Activated T-cell treated with anti-CD3 and anti-CD28 coated beads, Interleukin-2, amount 50 U/mL, for 1 hour (primary cell): ENCODE measurements at places on chromosomes 5 and 9.

DNA sequence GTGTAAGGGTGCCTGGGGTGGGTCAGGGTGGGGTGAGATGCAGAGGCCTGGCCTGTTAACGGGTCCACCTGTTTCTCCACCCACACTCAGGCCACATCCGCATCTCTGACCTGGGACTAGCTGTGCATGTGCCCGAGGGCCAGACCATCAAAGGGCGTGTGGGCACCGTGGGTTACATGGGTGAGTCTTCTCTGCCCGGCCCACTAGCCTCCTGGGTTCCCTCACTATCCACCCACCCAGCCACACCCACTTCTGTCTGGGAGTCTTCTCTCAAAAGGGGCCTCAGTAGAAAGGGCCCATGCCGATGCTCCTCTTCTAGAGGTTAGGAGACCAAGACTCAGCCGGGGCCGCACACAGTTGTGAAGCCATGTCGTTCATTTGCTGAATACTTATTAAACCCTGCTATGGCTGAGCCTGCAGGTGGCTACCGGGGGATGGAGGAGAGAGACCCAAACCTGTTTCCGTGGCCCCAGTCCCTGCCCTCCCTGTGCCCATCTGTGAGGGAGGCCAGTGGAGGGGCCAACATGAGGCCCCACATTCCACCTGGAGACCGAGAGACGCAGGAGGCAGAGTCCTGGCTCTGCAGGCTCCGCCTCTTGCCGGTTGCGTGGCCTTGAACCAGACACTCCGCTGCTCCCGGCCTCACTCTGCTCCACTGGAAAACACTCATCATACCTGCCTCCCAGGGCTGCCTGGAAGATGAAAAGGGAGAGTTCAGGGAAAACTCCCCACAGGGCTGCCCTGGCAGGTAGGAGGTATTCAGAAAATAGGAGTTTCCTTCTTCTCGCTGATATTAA is 8.7 kb downstream of the GRK6 start:
- DNase-seq = no peak

DNA sequence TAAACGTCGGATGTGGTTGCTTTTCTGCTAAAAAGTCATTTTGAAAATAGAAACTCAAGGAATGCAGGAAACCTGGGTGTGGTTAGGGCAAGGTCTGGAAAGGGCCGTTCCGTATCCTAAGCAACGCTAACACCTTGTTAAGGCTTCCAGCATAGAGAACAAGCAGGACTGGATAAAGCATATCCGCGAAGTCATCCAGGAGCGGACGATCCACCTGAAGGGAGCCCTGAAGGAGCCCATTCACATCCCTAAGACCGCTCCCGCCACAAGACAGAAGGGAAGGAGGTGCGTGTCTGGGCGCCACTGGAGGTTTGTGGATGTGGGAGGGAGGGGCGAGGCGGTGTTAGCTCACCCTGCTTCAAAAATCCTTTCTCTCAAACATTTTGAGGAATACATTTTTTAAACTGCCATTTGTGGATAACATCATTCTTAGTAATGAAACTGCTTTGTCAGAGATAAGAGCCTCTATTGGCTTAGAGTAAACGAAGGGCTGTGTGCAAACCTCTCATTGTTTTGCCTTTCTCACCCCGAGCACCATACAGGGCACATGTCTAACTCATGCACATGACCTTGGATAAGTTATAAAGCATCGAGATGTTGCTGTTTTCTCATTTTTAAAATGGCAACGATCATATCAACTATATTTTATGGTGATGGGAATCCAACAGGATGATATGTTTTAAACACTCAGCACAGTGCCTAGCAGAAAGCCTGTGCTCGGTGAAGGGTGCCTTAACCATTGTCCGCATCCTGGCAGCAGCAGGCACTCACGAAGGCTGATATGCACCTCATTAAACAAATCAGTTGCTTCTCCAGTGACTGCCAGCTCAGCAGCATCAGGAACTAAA is 175.7 kb upstream of the OTULINL start:
- no peak for DNase-seq

GRCh38 chr5:151026679-151027078 is 6.3 kb downstream of the GPX3 start:
- DNase-seq = no peak

DNA sequence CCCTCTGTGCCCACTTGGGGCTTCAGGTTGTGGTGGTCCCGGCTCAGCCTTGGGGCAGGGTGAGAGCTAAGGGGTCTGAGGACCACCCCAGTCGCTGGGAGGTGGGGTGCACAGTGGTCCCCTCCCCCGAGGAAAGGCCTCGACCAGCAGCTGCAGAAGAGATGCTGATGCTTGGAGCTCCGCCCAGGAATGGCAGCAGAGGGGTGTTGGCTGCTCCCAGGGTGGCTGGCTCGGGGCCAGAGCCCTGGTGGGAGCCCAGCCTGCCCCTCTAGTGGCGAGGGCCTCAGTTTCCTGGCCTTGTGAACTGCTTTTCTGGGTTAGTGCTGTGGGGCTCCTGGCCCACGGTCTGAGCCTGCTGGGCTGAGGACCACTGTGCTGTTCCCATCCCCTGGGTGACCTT is 1.2 kb downstream of the DIPK1B start:
- no peak for DNase-seq

DNA sequence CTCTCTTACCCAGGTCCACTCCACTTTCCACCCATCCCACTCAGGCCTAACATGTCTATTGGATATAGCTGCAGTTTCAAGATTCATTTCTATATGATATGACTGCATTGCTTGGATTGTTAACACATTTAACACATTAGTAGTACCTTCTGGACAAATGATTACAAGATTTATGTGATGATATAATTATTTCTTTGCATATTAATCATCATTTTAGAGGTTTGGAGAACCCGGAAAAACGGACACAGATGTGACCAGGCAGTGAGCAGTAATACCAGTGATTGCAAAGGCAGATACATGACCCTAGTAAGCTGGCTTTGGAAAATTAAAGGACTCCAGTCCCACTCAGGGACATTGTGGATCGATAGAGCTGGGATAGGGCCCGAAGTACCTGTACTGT is 103.8 kb downstream of the PRR16 start:
- DNase-seq = no peak

DNA sequence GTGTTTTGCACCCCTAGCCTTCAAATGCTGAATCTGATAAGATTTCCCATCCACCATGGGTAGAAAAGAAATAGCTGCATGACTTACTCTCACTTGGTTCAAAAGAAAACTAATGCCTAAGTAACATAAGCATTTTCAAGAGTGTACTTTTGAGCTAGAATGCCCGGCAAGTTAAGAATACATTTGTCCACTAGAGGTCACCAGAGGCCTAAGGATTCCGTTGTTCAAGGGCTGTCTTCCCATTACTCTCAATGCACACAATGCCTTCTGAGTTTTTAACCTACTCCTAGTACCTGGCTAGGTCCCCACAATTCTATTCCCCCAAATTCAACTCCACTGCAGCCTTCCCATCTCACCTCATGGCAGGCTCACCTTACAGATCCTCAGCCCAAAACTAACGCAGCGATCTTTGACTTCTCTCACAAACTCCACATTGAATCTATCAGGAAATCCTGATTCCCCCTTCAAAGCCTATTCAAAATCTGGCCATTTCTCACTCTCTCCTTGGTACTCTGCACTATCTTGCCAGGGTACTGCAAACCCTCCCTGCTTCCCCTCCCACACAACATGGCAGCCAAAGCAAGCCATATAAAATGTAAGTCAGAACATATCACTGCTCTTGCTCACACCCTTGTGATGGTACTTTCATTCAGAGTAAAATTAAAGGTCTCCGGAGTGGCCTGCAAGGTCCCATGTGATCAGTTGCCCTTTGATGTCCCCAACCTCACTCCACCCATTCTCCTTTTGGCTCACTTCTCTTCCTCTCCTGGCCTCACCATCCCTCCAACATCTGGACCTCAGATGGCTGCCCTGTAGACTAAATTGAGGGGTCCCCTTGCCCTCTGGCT is 13.4 kb downstream of the OXCT1 start:
- DNase-seq = no peak

- no peak for DNase-seq
These were observed 66.6 kb upstream of the PPP1R26 start for GRCh38 chr9:135413086-135413375.

- no peak for DNase-seq
These were observed 113.7 kb downstream of the CD180 start for GRCh38 chr5:67082941-67083340.

GRCh38 chr9:14303521-14303920 is 10.4 kb downstream of the NFIB start:
- DNase-seq = no peak

DNA sequence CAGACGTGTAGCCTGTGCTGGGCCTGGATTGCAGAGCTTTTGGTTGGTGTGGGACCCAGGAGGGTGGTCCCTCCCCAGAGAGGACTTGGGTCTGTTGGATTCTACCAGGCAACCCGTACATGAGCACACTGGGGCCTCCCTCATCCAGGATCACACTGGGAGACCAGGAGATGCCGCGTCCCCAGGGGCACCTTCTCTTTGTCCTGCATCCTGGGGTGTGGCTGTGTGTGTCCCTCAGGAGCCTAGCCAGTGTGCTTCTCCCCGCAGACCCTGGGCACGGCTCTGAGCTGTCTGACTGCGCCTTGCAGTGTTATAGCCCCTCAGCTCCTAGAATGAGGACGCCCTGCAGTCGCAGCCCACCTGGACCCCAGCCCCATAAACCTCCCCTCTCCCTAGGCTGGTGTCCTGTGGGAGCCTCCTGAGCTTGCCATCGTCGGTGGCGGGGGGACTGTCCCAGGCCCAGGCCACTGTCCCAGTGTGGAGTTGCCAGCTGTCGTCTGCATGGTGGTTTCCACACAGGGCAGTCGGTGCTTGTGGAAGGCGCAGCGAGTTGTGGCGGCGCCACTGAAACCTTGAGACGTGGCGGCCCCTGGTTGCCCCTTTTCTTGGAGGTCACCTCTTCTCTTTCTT is 27.6 kb downstream of the CEP72 start:
- DNase-seq = no peak

GRCh38 chr9:83280790-83281189 is 217.8 kb upstream of the RASEF start:
- no peak for DNase-seq

GRCh38 chr9:84615544-84615943 is 54.0 kb upstream of the NTRK2 start:
- no peak for DNase-seq

DNA sequence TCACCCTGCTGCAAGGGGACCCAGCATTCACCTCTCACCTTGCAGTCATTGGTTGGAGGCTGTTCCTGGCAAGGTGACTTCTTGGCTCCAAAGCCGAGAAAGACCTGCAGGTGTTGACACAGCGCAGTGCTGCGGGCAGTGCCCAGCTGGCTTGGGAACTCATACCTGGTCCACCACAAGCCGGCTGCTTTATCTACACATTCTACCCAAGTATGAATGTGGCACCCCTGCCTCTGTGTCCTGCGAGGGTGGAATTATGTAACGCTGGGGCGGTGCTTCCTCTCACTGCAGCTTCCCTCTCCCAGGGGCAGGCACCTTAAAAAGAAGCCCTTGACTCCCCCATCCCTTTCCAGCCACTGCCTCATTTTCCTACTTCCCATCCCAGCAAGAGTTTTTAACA is 2.5 kb upstream of the ZMYND19 start:
- no peak for DNase-seq

DNA sequence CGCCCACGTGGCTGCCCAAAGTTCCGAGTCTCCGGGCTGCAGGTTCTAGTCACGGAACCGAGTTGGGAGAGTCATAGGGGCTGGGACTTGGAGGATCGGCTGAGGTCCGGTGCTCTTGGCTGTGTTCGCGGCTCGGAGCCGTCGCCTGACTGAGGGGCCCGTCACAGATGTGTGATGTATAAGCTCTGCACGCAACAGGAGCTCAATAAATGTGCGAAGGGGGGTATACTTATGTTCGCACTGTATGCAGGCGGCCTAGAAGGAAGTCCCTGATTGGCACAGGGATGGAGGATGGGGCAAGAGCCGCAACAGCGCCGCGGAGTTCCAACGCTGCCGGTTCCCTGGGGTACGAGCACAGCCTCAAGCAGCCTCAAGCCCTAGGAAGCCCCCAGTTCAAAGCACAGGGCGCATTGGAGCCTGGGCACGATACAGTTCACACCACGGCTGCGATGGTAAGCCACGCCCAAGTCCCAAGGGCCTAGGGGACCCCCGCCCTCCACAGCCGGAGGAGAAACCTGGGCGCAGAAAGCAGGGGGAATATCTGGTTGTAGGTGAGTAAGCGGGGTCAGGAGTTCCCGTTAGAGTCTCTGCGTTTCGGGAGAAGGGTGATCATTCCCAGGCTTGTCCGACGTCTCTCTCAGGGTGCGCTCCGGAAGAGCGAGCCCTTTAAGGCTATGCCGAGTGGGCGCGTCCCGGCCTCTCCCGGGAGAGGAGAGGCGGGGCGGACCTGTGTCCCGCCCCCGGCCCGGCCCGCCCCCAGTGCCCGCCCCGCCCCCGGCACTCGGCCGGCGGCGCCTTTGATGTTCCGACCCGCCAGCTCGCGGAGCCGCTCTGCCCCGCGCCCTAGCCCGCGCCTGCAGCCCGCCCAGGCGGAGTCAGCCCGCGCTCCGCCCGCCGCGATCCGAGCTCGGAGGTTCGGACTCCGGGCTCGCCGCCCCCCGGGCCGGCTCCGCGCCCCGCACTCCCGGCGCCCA is at the start of gene TCF7:
Gene TCF7, plus strand, starts transcription at position 780 of the 974 bp plus-strand sequence. CDS start 226 bp downstream, outside the sequence.
- peak; percentile 86 for DNase-seq

DNA sequence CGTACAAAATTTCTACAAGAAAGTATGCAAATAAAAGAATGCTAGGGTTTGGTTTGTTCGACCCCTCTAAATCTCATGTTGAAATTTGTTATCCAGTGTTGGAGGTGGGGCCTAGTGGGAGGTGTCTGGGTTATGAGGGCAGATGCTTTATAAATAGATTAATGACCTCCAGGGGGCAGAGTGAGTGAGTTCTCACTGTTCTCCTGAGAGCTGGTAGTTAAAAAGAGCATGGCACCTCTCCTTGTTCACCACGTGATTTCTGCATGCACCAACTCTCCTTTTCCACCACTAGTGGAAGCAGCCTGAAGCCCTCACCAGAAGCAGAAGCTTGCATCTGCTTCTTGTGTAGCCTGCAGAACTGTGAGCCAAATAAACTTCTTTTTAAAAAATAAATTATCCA is 50.4 kb upstream of the FAM170A start:
- DNase-seq = no peak

- no peak for DNase-seq
These were observed 115.7 kb upstream of the C9orf72 start for GRCh38 chr9:27688954-27689353.

DNA sequence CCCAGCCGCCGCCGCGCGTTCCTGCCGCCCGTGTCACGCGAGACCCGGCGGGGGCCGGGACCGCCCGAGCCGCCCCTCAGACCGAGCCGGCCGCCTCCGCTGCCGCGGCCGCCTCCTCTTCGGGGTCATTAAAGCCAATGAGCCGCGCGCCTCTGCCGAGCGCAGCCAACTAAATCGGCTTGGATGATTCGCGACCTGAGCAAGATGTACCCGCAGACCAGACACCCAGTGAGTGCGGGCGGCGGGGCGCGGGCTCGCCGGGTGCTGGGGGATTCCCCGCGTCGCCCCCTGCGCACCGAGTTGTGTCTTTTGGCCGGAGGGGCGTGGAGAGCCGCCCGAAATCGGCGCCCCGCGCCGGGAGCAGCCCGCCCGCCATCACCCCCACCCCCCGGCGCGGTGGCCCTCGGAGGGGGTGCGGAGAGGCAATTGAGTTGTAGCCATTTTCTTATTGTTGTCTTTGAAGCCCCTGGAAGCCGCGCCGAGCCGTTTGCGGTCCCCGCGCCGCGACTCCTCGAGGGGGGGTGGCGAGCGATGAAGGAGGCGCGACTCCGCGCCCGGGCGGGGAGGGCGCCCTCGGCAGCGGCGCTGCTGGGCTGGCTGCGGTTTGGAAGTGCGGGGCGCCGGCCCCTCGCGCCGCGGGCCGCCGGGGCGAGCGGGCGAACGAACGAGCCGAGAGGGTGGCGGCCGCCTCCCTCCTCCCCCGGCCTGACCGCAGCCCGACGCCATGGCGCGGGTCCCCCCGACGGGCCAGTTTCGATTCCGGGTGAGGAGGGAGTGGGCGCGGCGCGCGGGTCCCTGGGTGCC is 1.0 kb downstream of the TLE4 start:
- DNase-seq = peak; percentile 77
